ENCODE measurements at places on chromosomes 7 and 10.

DNA sequence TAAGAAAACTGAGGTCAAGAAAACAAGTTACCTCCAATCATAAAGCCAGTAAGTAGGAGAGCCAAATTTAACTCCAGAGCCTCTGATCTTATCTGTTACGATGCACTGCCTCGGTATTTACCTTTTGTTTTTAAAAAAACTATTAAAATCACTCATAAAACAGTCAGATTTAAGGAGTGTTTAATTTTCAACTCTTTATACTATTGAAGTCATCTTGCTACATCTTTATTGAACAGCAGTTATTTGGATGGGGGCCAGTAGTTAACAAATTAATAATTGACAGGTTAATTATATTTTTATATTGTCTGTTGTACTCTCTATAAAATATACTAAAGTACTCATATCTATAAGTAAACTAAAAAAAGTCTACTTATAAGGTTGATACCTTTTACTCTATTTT, 24.6 kb downstream of the ADIRF start:
- H3K4me3 ChIP-seq: no peak overlapping the region
- no peaks in the 10 kb centered on the region for H3K36me3 ChIP-seq
- no peak overlapping the region for H3K27ac ChIP-seq
- DNase-seq: no peak

GRCh38 chr7:5661942-5662341, 119.5 kb downstream of the RNF216 start:
- H3K4me3 ChIP-seq: no peak overlapping the region
- no peaks in the 10 kb centered on the region for H3K4me1 ChIP-seq
- no peaks in the 10 kb centered on the region for H3K36me3 ChIP-seq
- no peak overlapping the region for H3K27ac ChIP-seq
- no peaks in the 10 kb centered on the region for H3K27me3 ChIP-seq

DNA sequence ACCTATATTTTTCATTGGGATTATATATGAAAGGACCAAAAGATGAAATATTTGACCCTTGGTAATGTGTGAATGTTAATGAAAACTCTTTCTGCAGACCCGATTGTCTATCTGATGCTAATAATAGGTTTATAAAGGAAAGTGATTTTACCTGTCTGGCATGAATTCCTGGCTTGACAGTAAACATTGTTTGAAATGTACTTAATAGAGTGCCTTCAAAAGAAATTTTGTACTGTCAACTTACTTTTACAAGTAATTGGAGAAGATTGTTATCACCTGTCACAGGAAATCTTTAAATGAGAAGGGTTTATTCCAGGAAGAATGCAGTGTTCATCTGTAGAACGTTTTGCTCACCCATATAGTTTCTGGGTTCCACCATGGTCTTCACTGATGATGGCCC, 588.2 kb downstream of the INHBA start:
- no peak for DNase-seq
- no peak overlapping the region for H3K27ac ChIP-seq
- H3K4me1 ChIP-seq: no peaks in the 10 kb centered on the region
- H3K27me3 ChIP-seq: no peaks in the 10 kb centered on the region

- no peaks in the 10 kb centered on the region for H3K27me3 ChIP-seq
- no peak overlapping the region for H3K4me3 ChIP-seq
- no peak for DNase-seq
- no peaks in the 10 kb centered on the region for H3K36me3 ChIP-seq
- H3K27ac ChIP-seq: no peak overlapping the region
Observed at GRCh38 chr7:155543011-155543876, 3.1 kb downstream of the CNPY1 start.

DNA sequence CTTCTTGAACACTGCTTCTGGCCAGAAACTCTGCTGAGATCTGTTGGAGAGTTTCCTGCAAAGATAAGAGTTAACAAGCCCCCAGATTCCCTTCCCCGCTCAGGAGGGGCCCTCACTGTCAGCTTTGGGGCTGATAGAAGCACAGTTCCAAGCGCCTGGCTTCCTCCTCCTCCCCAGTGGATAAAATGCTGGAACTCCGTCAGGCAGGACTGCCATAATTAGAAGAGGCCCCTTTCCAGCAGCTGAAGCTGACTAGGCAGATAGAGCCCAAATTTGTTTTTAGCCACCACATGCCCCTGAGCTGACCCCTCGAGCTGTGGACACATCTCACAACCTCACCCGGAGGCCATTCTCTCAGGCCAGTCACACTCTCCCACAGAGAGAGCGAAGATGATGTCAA, 89.4 kb downstream of the TBXAS1 start:
- H3K27me3 ChIP-seq: no peaks in the 10 kb centered on the region
- H3K27ac ChIP-seq: peak overlapping the region; percentile 20
- H3K4me1 ChIP-seq: peaks cover 18% of the 10 kb centered on the region

GRCh38 chr7:37320848-37321468, 127.7 kb downstream of the ELMO1 start:
- H3K27ac ChIP-seq: no peak overlapping the region
- 0 out of 2 replicates have a peak, but pooled peaks cover 4% of the 10 kb centered on the region for H3K27me3 ChIP-seq
- no peak overlapping the region for H3K4me3 ChIP-seq
- H3K4me1 ChIP-seq: no peaks in the 10 kb centered on the region
- DNase-seq: no peak

DNA sequence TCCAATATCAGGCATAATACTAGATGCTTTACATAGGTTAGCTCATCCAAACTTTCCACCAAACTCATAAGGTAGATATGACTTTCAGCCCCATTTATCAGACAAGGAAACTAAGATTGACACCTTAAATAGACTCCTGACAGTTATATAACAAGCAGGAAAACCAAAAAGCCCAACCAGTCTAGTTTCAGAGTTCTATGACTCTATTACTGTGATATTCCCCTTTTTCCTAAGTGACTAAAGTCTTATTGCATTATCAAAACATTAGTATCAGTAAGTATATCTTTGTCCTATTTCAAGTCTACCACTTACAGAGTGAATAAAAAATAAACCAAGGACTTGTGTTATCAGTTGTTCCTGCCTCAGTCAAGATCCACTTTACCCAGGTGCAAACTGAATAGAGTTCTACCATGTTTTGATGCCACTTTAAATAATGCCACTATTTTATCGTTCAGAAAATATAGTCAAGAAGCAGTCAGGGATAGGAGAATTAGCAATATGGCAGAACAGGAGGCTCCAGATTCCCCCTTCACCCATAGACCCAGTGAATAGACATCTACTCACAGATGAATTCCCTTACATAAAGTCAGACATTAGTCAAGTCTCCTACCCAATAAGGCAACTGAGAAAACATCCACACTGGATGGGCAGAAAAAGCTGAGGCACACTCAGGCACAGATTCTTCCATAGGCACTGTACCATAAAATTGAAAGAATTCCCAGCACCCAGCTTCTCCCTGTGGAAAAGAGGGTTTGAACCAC, 74.1 kb downstream of the CRPPA start:
- H3K27me3 ChIP-seq: no peaks in the 10 kb centered on the region
- peaks cover 21% of the 10 kb centered on the region for H3K4me1 ChIP-seq
- H3K36me3 ChIP-seq: no peaks in the 10 kb centered on the region
- peak overlapping the region; percentile 81 for H3K27ac ChIP-seq

- H3K4me1 ChIP-seq: no peaks in the 10 kb centered on the region
- no peak overlapping the region for H3K4me3 ChIP-seq
- no peak overlapping the region for H3K27ac ChIP-seq
- H3K36me3 ChIP-seq: no peaks in the 10 kb centered on the region
- no peak for DNase-seq
Observed at GRCh38 chr10:44312401-44312800, 72.5 kb downstream of the CXCL12 start.

GRCh38 chr7:143387156-143387975, 6.2 kb downstream of the ZYX start:
- peaks cover 3% of the 10 kb centered on the region for H3K36me3 ChIP-seq
- DNase-seq: no peak
- H3K4me3 ChIP-seq: no peak overlapping the region
- no peaks in the 10 kb centered on the region for H3K27me3 ChIP-seq
- H3K4me1 ChIP-seq: peaks cover 2% of the 10 kb centered on the region

DNA sequence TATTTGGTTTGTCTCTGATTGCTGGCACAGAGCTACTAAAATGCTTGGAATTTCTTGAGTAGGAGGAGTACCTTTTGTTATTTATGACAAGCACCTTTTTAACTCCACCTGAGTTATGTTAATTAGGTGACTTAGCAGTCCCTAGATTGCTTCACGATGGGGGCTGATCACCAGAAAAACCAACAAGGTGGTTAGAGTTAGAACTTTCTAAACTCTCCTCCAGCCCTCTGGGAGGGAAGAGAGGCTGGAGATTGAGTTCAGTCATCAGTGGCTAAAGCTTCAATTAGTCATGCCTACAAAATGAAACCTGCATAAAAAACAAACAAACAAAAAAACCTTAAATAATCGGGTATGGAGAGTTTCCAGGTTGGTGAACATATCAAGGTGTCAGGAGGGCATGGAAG, 23.6 kb upstream of the ING3 start:
- H3K4me3 ChIP-seq: no peak overlapping the region
- no peak overlapping the region for H3K27ac ChIP-seq
- no peaks in the 10 kb centered on the region for H3K27me3 ChIP-seq
- no peaks in the 10 kb centered on the region for H3K4me1 ChIP-seq
- no peak for DNase-seq
- H3K36me3 ChIP-seq: no peaks in the 10 kb centered on the region

- no peak overlapping the region for H3K4me3 ChIP-seq
- DNase-seq: no peak
- H3K36me3 ChIP-seq: no peaks in the 10 kb centered on the region
- no peak overlapping the region for H3K27ac ChIP-seq
Observed at GRCh38 chr7:48742079-48742798, 182.1 kb upstream of the CDC14C start.

- DNase-seq: no peak
- peak overlapping the region; percentile 68 for H3K4me3 ChIP-seq
- no peak overlapping the region for H3K27ac ChIP-seq
- H3K27me3 ChIP-seq: peaks cover 5% of the 10 kb centered on the region
- no peaks in the 10 kb centered on the region for H3K36me3 ChIP-seq
Observed at GRCh38 chr7:140231771-140232491, 55.1 kb upstream of the KDM7A start.

DNA sequence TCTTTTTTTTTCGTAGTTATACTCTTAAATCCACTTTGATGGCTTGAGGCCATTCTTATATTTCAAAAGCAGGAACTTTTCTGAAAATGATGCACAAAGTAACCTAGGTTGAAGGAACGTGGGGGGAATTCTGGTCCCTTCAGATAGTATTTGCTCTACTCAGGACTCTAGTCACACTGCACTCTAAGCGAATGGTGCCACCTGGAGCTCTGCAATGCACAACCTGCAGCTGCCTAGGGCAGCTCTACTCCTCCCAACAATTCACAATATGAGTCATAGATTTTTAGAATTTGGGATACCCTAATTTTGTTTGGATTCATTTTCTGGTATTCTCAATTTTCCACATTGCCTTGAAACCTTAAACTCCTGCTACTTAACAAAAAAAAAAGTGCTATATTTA, 17.3 kb downstream of the SYPL1 start:
- H3K4me3 ChIP-seq: no peak overlapping the region
- H3K36me3 ChIP-seq: peaks cover 37% of the 10 kb centered on the region
- H3K27ac ChIP-seq: no peak overlapping the region
- DNase-seq: no peak
